Activated CD4-positive, CD25-positive, alpha-beta regulatory T cell (primary cell): ENCODE measurements at places on chromosomes 5 and 9.

DNA sequence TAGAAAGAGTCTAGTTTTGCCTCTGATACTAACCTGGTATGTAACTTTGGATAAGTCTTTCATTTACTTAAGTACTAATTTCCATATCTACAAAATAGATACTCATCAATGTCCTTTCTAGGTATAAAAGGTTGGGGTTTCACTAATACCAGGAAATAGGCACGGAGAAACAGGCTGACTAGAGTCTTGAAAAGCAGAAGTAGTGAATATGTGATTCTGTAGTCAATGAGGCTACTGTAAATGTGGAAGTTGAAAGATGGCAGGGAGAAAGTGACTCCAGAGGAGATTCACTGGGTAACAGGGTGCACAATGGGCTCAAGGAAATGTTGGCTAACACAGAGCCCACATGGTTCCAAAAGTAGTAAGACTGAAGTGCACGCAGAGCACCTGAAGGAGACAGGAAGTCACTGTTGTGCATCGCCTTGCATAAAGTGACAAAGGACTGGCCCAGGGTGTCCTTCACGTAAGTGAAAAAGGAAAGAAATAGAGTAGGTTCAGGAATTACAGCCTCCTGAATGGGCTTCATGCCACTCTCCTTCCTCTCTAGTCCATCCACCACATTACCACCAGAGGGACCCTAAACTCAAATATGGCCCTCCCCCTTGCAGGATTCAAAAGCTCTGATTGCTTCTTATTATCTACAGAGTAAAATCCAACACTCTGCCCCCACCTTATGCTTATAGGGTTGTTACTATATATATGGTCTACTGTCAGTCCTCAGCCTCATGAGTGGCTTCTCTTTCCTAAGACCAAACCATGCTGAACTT lies 288.0 kb upstream of the SMARCA2 start:
- DNase-seq, result no peak

DNA sequence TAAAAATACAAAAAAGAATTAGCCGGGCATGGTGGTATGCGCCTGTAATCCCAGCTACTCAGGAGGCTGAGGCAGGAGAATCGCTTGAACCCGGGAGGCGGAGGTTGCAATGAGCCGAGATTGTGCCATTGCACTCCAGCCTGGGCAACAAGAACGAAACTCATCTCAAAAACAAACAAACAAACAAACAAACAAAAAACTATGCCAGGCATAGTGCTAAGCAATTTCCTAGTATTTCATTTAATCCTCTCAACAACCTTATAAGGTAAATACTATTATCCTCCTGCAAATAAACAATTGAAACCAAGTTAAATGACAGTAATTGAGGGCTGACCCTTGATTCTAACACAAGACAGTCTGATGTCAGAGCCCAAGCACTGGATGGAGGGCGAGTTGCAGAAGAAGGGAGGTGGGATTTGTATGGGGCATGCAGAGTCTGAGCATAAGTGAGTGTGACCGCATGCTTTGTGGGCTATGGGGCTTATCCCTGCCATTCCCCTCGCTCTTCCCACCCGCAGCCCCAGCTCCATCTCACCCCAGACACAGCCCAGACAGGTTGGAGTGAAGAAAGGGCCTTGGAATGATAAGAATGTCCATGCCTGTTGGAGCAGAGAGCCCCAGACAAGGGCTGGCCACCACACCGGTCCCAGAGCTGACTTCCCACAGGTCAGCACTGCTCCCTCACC lies 24.3 kb upstream of the RPS14 start:
- DNase-seq, result no peak

DNA sequence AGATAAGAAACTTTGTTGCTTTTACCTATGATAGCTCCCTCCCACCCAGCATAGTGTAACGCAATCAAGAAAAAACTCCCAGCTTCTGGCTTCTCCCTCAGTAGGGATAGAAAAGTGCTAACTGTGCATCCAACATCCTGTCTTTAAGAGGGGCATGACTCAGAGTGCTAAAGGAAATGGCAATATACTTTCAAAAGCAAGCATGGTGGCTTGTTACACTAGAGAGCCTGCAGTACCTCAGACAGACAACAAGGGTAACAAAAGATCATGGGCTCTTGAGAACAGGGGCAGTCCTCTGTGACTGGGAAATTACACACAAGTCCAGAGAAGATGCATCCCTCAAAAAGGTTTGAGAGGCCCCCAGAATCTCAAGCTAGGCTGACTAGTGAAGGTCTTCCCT lies 37.8 kb downstream of the PRELID2 start:
- DNase-seq, result no peak

DNA sequence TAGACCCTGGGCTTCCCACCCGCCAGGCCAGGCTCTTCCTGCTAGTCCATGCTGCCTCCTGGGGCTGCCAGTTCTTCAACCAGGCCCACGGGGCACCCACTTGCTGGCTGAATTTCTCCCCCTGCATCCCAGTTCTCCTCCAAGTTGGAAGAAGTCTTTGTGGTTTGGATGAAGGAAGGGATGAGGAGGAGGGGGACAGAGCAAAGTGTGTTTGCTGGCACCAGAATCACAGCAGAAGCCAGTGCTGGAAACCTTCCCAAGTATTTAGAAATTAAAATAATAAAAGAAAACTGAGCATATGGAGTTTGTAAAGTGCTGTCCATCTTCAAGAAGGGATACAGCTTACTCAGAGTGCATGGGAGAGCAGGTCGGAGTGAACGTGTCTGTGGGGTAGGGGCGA lies 19.4 kb upstream of the UNC5A start:
- no peak for DNase-seq

DNA sequence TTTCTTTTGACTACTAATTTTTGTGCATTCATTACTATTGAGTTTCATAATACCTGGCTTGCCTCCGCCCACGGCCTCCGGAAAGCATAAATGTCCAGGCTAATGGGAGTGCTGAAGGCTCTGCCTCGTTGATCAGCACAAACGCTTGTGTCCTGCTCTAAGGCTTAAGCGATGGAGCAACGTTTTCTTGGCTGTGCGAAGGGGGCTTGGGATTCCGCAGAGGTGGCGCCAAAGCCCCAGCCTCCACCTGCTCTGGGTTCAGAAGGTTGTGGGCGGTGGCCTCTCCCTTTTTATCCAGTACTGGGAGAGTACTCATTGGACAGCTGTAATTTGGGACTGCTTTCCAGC lies 19.7 kb downstream of the ANXA2R start:
- peak; percentile 25 for DNase-seq

GRCh38 chr5:127820910-127821553 lies 117.8 kb downstream of the CCDC192 start:
- DNase-seq, result no peak

- DNase-seq, result no peak
Measured at GRCh38 chr5:115413651-115414050, 117.2 kb upstream of the CCDC112 start.
